Left hindlimb (tissue), 1 donor: ENCODE measurements at places on chromosomes 6 and 20.

GRCh38 chr6:41720262-41720620 lies 15.2 kb downstream of the TFEB start:
- DNase-seq = no peak

DNA sequence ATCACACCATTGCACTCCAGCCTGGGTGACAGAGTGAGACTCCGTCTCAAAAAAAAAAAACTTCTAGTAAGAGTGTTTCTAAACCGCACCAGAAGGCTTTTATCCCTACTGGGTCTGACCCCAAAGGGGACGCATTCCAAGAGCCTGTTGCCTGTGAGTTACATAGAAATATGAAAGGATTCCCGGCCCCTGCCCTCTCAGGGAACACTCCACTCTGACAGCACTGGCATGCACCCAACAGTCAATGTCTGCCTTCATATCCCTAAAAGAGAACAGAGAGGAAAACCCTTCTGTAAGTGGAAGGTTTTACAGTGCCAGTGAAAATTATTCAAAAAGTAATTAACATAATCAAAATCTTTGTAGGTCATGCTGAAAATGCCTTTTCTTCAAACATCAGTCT lies 117.1 kb upstream of the PTPRT start:
- no peak for DNase-seq

- no peak for DNase-seq
These were observed 5.6 kb downstream of the TAGAP start for GRCh38 chr6:159038914-159039884.

DNA sequence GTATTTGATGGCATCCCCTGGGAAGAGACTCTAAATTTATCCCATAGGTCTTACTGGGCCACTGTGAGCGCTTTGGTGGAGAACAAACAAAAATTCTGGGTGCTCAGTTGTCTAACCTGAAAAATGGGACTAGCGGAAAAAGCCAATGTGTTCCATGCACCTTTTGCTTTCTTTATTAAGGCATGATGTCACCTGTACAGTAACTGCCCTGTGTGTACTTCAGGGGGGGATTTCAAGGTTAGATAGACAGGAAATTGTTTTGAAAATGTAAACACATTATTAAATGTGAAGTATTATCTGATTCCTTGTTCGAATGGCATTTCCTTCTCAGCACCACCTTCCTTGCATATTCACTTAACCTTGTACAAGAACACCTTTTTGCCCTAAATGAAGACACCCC lies 1.2 kb upstream of the EDN1 start:
- DNase-seq = no peak

DNA sequence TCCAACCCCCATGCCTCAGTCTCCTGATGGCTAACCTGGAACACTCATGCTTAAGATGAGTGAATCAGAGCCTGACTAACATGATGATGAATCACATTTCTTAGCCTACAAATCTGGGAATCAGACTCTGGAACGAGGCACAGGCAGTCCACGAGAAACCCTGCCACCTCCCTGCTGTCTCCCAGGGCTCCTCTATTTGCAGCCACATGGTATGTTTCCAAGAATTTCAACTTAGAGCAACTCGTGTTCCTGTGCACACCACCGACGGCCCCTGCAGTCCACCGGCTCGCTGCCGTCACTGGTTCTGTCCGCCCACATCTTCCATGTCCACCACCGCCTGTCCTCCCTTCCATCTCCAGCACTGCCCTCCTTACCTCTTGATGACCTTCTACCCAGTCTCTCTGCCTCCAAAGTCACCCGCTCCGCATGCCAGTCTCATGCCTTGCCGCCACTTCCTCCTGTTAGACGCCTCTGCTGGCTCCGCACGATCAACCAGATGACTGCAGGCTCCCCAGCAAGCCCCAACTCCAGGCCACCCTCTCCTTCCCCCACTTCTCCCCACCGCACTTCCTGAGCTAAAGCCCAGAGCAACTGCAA lies 87.6 kb downstream of the AGPAT4 start:
- no peak for DNase-seq

DNA sequence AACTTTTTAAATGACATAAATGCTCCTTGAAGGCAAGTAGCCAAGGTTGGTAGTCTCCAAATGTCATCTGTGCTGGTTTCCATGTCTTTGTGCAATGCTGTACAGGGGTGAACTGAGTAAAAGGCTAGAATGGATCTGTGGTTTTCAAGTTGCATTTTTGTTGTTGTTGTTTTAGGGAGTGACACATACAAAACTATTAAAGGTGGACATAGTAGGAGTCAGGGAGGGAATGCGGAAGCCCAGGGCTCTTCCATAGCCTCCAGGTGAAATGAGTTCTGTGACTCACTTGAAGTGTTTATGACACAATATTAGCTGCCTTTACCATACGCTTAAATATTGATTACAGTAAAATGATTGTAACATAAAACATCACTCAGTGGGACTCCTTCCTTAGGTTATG lies 22.5 kb upstream of the QKI start:
- no peak for DNase-seq

DNA sequence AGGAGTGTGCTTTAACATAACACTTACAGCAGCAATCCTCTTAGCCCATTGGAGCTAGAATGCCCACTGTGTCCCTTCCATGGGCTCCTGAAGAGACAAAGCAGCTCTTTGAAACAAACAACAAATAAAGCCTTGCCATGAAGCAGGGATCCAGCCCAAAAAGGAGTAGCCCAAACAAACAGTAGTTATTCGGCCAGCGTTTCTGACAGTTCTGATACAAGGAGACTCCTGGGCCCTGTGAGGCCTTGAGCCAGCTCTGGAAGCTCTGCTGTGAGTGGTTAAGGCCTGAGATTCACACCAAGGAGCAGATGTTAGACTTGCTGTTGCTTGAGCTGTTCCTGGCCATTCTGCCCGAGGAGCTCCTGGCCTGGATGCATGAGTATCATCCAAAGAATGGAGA lies 16.9 kb upstream of the ZSCAN16 start:
- DNase-seq = no peak

DNA sequence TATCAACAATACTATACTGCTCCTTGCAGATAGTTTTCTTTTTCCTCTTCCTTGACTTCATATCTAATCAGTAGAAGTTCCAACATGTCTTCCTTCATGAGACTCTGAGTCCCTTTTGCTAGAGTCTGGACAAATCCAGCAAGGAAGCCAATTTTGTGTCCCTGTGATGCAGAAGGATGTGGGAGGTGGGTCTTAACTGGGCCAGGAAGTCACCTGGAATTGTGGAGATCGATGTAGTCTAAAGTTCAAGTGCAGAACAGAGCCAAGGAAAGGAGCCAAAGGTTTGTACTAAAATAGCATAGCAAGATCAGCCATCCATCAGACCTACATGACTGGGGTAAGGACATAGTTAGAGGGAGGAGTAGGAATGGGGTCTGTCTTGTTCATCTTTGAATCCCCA lies 37.6 kb downstream of the SPTLC3 start:
- DNase-seq = no peak

DNA sequence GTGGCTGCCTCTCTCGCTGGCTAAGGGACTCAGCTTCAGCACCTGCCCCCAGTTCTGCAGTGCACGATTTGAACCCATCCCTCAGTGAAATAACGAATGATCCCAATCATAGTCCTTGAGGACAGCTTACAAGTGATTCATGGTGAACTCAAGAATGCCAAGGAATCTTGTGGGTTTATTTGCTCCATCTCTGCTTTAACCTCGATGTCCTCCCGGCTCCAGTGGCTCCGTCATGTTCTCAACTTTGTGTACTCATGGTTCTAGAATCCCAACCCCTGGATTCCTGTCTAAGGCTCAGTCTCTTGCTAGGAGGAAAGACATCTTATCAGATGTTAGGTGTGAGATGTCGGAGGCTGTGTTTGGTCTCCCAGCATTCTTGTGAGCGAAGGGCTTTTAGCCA lies 29.0 kb upstream of the GTSF1L start:
- no peak for DNase-seq

DNA sequence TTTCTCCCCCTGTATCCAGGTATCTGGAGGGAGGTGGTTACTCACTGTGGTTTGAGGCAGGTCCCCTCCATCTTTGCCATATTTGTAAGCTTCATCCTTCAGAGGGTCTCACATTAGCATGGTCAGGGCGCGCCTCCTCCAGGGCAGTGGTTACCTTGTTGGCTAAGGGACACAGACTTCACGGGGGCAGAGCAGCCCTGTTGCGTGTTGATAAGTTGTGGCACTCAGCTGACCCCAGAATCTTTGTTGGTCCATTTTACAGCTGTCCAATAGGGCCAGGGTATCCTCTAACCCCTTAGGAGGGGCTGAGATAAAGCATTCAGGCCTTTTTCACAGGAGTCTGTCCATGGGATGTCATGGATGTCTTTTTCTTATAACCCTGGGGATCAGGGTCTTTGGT lies 89.5 kb upstream of the RNF24 start:
- no peak for DNase-seq

- DNase-seq = no peak
These were observed 58.7 kb upstream of the EMILIN3 start for GRCh38 chr20:41425180-41425884.

- peak; percentile 59 for DNase-seq
These were observed 42.1 kb upstream of the CDH22 start for GRCh38 chr20:46350201-46350985.

GRCh38 chr6:143973097-143973966 lies 34.7 kb downstream of the PLAGL1 start:
- no peak for DNase-seq

DNA sequence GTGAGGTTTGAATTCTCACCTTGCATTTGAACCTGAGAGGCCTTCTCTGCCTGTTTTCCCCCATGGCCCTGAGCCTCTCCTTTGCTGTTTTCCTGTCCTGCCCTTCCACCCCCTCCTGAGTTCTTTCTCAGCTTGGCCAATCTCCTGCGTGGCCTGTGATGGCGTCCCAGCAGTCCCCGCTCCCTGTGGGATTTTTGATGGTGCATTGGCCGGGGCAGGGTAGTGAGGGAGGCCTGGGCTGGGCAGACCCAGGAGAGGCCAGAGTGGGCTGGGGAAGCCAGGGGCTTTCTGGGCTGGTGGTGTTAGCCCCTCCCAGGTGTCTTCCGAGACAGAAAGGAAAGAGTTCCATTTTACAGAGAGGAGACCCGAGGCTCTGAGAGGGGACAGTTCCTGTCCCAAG lies 6.3 kb downstream of the CEBPB start:
- DNase-seq = no peak

DNA sequence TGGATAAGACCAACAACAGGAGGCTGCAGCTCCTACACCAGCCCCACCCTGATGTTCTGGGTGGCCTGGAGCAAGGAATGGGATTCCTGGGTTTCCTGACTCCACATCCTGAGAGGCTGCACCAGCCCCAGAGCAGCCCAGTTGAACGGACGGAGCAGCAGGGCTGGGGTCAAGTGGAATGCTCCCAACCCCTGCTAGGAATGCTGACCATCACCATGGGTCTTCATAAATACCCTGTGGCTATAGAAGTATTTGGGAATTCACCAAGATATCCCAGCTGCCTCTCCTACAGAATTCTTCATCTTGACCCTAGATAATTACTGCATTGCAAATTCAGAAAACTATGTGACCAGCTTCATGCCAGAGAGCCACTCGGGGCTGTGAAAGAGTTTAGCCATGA lies 180.3 kb downstream of the THBS2 start:
- no peak for DNase-seq

DNA sequence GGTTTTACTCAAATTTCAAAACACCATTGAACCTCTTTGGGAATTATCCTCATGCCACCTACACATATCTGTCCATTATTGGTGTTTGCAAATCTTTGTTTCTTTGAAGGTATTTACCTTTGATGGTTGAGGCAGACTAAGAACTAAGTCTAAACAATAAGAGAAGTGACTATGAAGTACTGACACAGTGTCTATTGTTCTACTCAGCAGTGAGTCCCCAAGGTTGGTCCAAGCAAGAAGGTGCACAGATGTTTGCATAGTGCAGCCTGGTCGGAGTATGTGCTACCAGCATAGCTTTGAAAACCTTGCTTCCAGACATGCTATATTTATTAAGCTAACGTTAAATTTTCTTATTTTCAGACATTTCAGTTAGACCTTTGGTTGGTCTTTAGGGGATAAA lies 19.5 kb downstream of the LRRC1 start:
- DNase-seq = no peak

GRCh38 chr6:80165819-80166218 lies 59.3 kb downstream of the BCKDHB start:
- DNase-seq = no peak

GRCh38 chr6:119384444-119384843 lies 34.9 kb upstream of the MAN1A1 start:
- DNase-seq = no peak

DNA sequence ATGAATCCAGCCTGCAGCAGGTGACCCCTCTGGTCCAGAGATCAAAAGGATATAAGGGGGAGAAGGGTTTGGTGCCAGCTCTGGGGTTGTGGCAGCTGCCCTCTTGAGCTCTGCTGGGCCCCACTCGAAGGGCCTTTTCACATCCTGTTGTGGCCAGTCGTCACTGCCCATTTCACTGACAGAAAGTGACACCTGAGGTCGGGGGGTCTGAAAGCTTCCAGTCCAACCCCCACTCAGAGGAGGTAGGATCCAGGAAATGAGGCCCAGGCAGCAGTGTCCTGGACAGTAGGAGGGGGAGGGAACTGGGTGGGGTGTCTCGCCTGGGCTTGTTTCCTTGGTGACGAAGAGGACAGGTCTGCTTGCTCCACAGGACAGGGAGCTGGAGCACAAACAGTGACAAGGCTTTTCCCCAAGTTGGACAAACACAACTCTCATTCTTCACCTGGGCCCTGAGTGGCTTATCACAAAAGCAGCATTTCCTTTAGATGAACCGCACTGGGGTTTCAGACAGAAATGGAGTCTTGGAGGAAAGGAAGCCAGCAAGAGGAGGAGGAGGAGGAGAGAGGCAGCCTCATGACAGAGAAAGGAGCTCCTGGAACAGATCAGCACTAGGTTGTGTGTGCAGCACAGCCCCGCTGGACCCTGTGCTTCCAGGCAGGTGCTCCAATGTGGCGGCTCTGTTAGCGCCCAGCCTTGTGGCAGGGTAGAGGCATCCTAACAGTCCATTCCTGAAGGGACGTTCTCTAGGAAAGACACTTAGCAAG lies 11.0 kb downstream of the FRS3 start:
- DNase-seq = no peak

GRCh38 chr6:43798688-43799444 lies 28.9 kb downstream of the VEGFA start:
- DNase-seq = no peak

DNA sequence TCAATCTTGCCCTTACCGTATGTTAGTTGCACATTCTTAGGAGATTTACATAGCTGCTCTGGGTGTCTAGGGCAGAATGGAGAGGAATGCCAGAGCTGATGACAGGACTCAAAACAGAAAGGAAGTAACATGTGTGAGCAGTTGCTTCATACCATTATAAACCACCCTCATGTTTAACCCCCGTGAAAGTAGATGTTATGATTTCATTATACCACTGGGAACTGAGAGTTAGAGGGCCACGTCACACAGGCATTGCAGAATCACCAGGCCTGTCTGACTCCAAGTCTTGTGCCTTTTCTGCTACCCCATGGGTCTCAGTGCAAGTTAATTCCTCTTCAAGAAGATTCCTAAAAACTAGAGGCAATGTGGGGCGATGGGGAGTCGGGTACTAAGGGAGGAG lies 23.5 kb upstream of the SIM1 start:
- no peak for DNase-seq

- DNase-seq = peak; percentile 77
These were observed at the start of gene BFSP1 for GRCh38 chr20:17530716-17531664. TSS of gene BFSP1 (minus strand) at chr20:17531379. CDS start at chr20:17531329, 50 bp downstream.
